Fibroblast of lung (primary cell): ENCODE measurements at places on chromosomes 13 and 19. TPM values are rescaled to one million over a fixed set of nuclear protein-coding genes. Genes with fewer than 3 reads are reported as not detected.

NAPA gene
- total RNA-seq: 48.3 and 76.8 TPM in 2 replicates

PGLYRP2 gene
- not detected in 2 replicates for total RNA-seq

FARSA gene
- total RNA-seq: 38.6 and 49.6 TPM in 2 replicates

ZNF154 gene
- total RNA-seq: 3.3 and 6.3 TPM in 2 replicates

ZNF792 gene
- 3.3 and 5.0 TPM in 2 replicates for total RNA-seq

ZNF28 gene
- 15.4 and 15.7 TPM in 2 replicates for total RNA-seq

NCR1 gene
- total RNA-seq: not detected in 2 replicates

AZU1 gene
- 0.17 TPM in 1 of 2 replicates, not detected in the other for total RNA-seq

CGB3 gene
- not detected in 2 replicates for total RNA-seq

NLRP5 gene
- not detected in 2 replicates for total RNA-seq

- no peaks in the 10 kb centered on the region for H3K36me3 ChIP-seq
- H3K27me3 ChIP-seq: no peaks in the 10 kb centered on the region
- DNase-seq: peak; percentile 50
- H3K27ac ChIP-seq: no peak overlapping the region
- no peaks in the 10 kb centered on the region for H3K4me1 ChIP-seq
- no peak overlapping the region for H3K4me3 ChIP-seq
These were observed 237.6 kb downstream of the LACC1 start for GRCh38 chr13:44117351-44117750.

DNA sequence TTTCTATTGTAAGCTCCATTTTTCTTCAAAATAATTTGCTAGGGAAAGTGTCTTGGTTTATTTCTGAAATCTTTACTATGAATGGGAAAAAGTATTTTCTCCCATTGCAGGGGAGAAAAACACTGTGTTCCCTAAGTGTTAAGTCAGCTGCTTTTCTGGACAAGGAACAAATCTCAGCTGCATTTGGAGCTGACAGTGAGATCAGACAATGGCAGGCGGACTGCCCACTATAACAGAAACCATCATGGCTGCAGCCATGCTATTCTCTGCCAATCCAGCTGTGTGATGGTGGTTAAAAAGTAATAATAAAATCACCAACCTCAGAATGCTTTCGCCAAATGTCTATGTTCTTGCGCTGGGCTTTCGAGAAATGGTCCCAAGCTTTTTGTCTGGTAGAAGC lies 302.7 kb downstream of the DNAJC15 start:
- no peak overlapping the region for H3K4me3 ChIP-seq
- H3K27me3 ChIP-seq: no peaks in the 10 kb centered on the region
- H3K27ac ChIP-seq: no peak overlapping the region
- DNase-seq: no peak

DNA sequence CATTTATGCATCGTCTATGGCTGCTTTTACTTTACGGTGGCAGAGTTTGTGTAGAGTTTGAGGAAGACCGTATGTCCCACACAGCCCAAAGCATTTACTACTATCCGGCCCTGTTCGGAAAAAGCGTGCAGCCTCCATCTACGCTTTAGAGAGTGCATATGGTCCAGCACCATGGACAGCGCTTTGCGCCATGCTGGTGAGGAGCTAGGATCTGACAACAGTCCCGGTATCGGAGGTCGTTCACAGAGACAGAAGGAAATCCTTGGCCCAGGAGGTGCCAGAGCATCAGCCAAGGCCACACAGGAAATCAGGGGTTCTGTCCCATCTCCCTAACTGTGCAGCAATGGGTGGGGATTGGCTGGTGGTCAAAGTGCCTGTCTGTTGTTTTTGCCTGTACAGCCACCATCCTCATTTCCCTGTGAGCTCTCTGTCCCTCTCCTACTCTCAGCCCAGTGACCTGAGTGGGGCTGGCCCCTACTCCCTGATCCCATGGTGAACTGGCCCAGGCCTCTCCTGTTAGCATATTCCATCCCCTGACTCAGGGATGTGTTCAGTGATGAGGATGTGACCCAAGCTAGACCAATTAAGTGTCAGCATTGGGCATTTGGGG lies 16.2 kb upstream of the PRODH2 start:
- no peak overlapping the region for H3K27ac ChIP-seq
- no peaks in the 10 kb centered on the region for H3K36me3 ChIP-seq
- H3K4me1 ChIP-seq: no peaks in the 10 kb centered on the region

- peaks cover 19% of the 10 kb centered on the region for H3K36me3 ChIP-seq
- H3K4me1 ChIP-seq: peaks cover 38% of the 10 kb centered on the region
- peak overlapping the region; percentile 16 for H3K27ac ChIP-seq
- no peak for DNase-seq
These were observed 91.1 kb downstream of the KL start for GRCh38 chr13:33107361-33107760.

DNA sequence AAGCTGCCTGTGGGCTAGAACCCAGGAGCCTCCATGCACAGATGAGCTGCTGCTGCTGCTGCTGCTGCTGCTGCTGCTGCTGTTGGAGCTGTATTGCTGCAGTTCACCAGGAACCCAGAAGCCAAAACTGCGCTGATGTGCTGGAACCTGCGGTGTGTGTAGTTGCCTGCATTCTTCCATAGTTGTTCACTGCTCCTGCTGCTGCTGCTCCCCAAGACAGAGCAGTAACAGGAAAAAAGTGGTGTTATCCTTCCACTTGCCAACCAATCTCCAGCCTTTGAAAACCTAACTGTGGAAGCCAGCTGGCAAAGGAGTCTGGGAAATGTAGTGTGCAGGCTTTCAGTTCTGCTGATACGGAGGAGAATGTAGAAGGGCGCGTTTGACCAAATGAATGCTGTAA lies 37.9 kb downstream of the ARHGAP35 start:
- H3K36me3 ChIP-seq: no peaks in the 10 kb centered on the region
- peak; percentile 92 for DNase-seq
- H3K4me1 ChIP-seq: peaks cover 12% of the 10 kb centered on the region
- H3K27me3 ChIP-seq: no peaks in the 10 kb centered on the region

GRCh38 chr13:44487989-44488388 lies 88.1 kb downstream of the TSC22D1 start:
- no peak for DNase-seq
- H3K4me3 ChIP-seq: no peak overlapping the region
- H3K36me3 ChIP-seq: no peaks in the 10 kb centered on the region
- H3K4me1 ChIP-seq: no peaks in the 10 kb centered on the region

DNA sequence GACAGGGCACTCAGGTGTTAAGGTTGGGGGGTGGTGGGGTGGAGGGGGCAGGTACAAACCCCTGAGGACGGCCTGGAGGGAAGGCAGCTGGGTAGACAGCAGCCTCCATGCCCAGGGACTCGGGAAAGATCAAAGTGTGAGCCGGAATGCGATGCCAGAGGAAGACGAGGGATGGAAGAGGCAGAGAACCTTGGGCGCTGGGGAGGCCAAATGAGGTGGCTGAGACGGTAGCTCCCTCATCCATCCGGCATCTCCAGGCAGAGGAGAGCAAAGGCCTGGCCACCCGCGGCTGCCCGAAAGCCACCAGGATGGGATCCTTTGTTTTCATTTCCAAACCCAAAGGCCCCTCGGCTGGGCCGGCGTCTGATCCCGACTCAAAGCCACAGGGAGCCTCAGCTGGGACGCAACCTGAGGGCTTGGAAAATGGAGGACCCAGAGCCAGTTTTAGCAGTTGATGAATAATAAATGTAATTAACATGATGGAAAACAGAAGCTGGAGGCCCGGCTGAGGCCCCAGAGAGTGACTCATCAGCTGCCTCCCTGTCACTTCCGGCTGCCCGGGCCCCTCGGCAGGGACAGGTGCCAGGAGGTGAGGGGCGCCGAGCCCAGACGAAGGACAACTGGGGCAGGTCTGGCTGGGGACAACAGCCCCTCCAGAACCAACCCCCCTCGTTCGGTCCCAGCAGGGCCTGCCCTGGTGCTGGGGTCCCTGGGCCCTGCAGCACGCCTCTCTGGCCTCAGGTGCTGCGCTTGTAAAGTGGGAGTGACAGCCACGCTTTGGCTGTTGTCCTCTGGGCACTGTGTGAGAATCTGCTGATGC lies 61.6 kb downstream of the CEBPG start:
- H3K4me3 ChIP-seq: no peak overlapping the region
- H3K27me3 ChIP-seq: no peaks in the 10 kb centered on the region
- H3K27ac ChIP-seq: no peak overlapping the region
- peak; percentile 40 for DNase-seq

GRCh38 chr19:55304279-55304978 lies 20.6 kb downstream of the BRSK1 start:
- H3K4me3 ChIP-seq: no peak overlapping the region
- H3K36me3 ChIP-seq: peaks cover 7% of the 10 kb centered on the region
- DNase-seq: peak; percentile 23
- H3K4me1 ChIP-seq: peaks cover 2% of the 10 kb centered on the region
- no peak overlapping the region for H3K27ac ChIP-seq

DNA sequence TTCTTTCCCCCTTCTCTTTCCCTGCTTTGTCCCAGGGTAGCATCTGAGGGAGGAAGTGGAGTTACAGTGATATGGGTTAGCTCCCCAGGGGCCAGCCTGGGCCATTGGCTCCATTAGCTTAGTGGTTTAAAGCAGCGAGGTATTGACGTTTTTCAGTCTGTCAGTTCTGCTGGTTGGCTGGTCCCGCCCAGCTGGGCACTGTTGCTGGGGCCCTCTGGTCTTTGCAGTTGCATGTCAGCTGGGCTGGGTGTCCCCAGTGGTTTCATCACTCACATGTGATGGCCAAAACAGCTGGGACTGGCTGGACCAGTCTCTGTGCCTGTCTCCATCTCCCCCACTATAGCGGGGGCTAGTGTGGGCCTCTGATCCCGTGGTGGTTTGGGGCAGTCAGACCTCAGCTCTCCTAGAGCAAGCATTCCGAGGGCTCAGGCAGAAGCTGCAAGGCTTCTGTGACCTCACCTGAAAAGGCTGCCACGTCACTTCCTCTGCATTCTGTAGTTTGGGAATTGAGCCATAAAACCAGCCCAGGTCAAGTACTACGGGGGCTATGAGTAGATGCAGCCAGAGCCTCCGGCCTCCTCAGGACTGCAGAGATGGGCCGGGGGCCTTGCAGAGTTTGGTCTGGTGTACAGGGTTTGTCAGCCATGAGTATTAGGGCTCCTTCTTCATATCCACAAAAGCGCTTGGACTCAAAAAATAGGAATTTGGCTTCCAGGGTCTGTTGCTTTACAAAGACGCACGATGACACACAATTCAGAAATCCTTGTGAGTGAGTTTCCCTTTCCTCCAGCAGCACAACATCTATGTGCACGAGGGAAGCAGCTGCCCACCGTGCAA lies 30.0 kb downstream of the TSSK6 start:
- H3K27ac ChIP-seq: peak overlapping the region; percentile 51
- no peak overlapping the region for H3K4me3 ChIP-seq
- H3K4me1 ChIP-seq: peaks cover 37% of the 10 kb centered on the region
- DNase-seq: peak; percentile 60
- H3K36me3 ChIP-seq: peaks cover 6% of the 10 kb centered on the region

GRCh38 chr19:58417071-58417470 lies 8.6 kb downstream of the ZNF584 start:
- no peak overlapping the region for H3K27ac ChIP-seq
- no peaks in the 10 kb centered on the region for H3K4me1 ChIP-seq
- no peaks in the 10 kb centered on the region for H3K27me3 ChIP-seq
- no peak for DNase-seq
- peaks cover 22% of the 10 kb centered on the region for H3K36me3 ChIP-seq

- DNase-seq: peak; percentile 55
- no peaks in the 10 kb centered on the region for H3K36me3 ChIP-seq
- H3K4me1 ChIP-seq: no peaks in the 10 kb centered on the region
- no peak overlapping the region for H3K27ac ChIP-seq
- H3K4me3 ChIP-seq: no peak overlapping the region
These were observed 8.6 kb upstream of the HIPK4 start for GRCh38 chr19:40398417-40399131.

DNA sequence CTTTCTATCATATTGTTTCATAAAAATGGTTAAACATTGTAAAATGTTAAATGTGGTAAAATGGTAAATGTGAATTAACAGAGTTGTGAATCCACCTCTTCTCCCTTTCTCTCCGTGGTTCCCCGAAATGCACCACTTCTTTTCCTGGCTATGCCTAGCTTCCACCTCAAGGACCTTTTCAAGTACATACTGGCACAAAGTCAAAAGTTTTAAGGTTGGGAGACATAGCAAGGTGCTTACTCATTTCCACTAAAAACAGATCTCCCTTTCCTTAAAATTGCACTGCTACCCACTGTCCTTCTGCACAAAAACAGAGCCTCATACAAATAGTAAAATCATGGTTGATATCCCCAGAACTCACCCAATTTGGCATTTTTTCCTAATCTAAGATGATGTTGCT lies 558.2 kb downstream of the SLITRK6 start:
- H3K27ac ChIP-seq: no peak overlapping the region
- DNase-seq: peak; percentile 80
- H3K4me3 ChIP-seq: no peak overlapping the region
- H3K36me3 ChIP-seq: no peaks in the 10 kb centered on the region

GRCh38 chr19:8487137-8487851 lies 15.1 kb downstream of the PRAM1 start:
- no peaks in the 10 kb centered on the region for H3K27me3 ChIP-seq
- H3K27ac ChIP-seq: no peak overlapping the region
- no peak overlapping the region for H3K4me3 ChIP-seq
- DNase-seq: no peak
- H3K36me3 ChIP-seq: peaks cover 35% of the 10 kb centered on the region

DNA sequence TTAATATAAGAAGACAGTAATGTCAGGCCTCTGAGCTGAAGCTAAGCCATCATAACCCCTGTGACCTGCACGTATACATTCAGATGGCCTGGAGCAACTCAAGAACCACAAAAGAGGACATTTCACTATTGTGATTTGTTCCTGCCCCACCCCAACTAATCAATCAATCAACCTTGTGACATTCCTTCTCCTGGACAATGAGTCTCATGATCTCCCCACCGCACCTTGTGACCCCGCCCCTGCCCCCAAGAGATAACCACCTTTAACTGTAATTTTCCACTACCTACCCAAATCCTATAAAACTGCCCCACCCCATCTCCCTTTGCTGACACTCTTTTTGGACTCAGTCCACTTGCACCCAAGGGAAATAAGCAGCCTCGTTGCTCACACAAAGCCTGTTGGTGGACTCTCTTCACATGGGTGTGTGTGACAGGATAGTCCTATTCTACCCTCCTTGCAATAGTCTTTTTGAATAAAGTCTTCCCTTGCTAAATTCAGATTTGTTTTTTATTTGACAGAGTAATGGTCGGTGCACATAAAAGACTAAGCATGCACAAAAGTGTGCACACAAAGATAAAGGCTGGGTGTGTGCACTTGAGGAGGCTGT lies 14.0 kb downstream of the CD70 start:
- no peak overlapping the region for H3K27ac ChIP-seq
- DNase-seq: no peak
- H3K4me1 ChIP-seq: no peaks in the 10 kb centered on the region
- H3K4me3 ChIP-seq: no peak overlapping the region

GRCh38 chr13:71499235-71499634 lies 367.8 kb downstream of the DACH1 start:
- H3K4me1 ChIP-seq: no peaks in the 10 kb centered on the region
- DNase-seq: no peak
- no peak overlapping the region for H3K27ac ChIP-seq
- no peak overlapping the region for H3K4me3 ChIP-seq
- no peaks in the 10 kb centered on the region for H3K36me3 ChIP-seq

- peaks cover 26% of the 10 kb centered on the region for H3K27me3 ChIP-seq
- H3K4me3 ChIP-seq: peak overlapping the region; percentile 29
- no peaks in the 10 kb centered on the region for H3K36me3 ChIP-seq
- no peak overlapping the region for H3K27ac ChIP-seq
- peak; percentile 37 for DNase-seq
These were observed 5.7 kb downstream of the ATP4A start for GRCh38 chr19:35557539-35558399.

GRCh38 chr19:27740396-27740795 lies 1472.6 kb downstream of the UQCRFS1 start:
- no peak overlapping the region for H3K27ac ChIP-seq
- DNase-seq: no peak
- no peaks in the 10 kb centered on the region for H3K27me3 ChIP-seq
- no peaks in the 10 kb centered on the region for H3K4me1 ChIP-seq

GRCh38 chr19:3975637-3976087 lies 4.8 kb upstream of the DAPK3 start:
- no peak for DNase-seq
- H3K36me3 ChIP-seq: peaks cover 47% of the 10 kb centered on the region
- no peaks in the 10 kb centered on the region for H3K4me1 ChIP-seq
- H3K4me3 ChIP-seq: no peak overlapping the region
